Activated CD4-positive, alpha-beta T cell treated with anti-CD3 and anti-CD28 coated beads, Interleukin-2, amount 50 U/mL, for 16 hours (primary cell): ENCODE measurements at places on chromosomes 7 and 10.

DNA sequence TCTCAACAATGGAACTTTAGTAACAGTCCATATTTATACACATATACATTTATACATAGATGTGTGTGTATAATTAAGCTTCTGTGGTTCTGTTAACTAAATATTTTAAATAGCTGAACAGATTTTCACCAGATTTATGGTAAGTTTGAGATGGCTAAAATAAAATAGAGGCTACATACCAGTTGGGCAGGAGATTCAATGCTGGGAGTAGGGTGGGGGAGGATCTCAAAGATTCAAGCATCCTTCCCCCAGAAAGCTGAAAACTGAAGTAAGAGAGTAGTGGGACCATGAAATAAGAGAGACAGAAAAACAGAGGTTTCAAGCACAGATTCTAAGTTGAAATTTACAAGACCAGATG, 14.0 kb downstream of the LRRC17 start:
- DNase-seq = no peak

DNA sequence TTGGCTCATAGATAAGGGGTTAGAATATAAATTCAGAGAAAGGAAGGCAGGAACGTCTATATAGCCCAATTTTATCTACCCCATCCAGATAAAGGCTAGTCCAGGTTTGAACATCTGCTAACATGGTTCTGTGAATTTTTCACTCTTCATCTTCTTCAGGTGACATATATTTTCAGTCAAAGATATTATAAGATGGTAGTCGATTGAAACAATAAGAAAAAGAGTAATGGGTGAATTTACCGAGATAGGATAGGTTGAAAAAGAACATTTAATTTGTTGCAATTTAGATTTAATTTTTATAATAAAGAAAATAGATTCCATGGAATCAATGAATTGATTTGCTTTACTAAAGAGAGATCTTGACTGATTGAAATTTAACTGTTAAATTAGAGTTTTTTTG, at the start of gene OR2F1:
Gene OR2F1 (plus strand): TSS at position 301 of the 400 bp plus-strand sequence. CDS start 5,127 bp downstream, outside the sequence.
- no peak for DNase-seq

DNA sequence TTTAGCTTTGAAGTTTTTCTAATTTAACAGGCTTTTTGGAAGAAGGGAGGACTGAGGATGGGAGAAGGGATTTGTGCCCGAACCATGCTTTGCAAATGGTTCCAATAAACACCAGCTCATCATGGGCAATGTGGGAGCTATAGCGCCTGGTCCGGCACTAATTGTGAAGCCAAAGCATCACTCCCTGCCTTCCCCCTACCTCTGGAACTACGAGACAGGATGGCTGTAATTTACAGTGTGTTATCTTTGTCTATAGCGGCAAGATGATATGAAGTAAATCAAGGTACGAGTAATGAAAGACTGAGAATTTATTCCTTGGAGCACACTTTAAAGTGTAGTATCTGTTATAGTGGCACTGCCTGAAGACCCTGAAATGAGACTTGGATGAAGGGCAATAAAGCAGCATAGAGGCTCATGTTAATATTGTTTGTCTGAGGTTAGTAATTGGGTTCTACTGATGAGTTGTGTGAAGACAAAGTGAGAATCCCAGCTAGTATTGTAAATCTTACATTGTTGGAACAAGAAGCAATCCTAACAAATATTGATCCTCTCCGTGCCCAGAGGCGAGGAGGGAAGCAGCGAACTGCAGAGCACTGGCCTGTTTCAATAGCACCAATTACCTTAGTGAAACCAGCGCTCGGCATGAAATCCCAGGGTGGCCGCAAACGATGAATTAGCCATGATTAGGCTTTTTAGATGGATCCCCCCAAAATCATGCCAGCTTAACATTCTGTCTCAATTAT, 507.1 kb downstream of the LRMDA start:
- no peak for DNase-seq

GRCh38 chr7:6502886-6503285, 48.4 kb downstream of the GRID2IP start:
- no peak for DNase-seq
